ENCODE measurements at places on chromosomes 7 and 10.
A peak's percentile ranks its signal among the peaks of the same experiment; 100 is the strongest.

GRCh38 chr10:130973127-130973839 is 338.2 kb downstream of the TCERG1L start:
- DNase-seq, result no peak

GRCh38 chr10:129810-130209 is 5.4 kb upstream of the ZMYND11 start:
- DNase-seq, result no peak

- DNase-seq, result no peak
Measured at GRCh38 chr10:70928140-70928539, 39.8 kb upstream of the PCBD1 start.

DNA sequence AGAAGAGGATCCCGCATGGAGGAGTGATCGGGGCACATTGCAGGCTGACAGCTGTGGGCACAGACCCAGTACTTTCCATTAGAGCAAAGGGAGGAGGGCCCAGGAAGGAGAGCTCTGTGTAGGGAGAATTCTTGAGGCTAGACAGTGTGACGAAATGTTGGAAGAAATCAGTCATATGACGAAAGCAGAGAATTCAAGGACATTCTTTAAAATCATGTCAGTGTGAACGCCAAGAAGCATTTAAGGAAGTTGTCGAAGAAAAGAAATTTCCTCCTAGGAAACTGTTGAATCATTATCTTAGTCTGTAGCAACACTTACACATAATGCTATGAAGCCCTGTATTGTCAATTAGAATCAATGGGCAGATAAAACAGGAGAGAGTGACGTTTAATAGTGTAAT is 191.3 kb upstream of the ADARB2 start:
- no peak for DNase-seq

DNA sequence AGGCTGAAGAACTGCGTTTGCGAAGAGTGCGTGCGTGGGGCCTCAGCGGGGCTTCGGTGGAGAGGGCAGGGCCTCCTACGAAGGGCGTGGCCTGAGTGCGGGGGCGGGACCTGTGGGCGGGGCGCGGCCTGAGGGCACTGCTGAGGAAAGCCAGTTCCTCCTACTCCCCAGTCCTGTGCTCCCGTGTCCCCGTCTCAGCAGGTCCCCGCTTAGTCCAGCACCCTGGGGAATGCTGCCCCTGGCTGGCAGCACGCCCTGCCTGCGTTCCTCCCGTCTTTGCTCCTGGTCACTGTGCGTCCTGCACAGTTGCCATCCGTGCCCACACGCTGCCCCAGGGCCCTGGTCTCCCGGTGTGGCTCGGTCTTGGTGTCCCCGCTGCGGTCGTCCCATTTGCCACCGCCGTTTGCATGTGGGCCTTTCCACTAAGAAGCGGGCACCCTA is 177.1 kb downstream of the ZNF248 start:
- no peak for DNase-seq

DNA sequence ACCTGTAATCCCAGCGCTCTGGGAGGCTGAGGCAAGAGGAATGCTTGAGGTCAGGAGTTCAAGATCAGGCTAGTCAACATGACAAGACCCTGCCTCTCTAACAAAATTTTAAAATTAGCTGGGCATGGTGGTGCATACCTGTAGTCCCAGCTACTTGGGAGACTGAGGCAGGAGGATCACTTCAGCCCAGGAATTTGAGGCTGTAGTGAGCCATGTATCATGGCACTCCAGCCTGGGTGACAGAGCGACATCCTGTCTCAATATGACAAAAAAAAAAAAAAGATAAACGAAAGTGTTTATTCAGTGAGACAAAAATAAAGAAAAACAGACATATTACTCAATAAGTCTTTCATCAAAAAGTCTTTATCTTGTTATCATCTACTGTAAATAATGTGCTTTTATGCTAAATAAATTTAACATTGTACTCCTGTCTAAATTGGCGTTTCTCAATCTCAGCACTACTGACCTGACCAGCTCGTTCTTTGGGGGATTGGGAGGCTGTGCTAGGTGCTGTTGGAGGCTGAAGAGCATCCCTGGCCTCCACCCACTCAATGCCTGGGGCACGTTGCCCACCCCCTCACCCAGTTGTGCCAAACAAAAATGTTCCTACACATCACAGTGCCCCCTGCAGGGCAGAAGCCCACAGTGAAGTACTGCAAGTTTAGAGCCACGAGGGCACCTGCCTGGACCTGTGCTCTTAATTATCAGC is 57.7 kb downstream of the NCAPG2 start:
- DNase-seq, result no peak

DNA sequence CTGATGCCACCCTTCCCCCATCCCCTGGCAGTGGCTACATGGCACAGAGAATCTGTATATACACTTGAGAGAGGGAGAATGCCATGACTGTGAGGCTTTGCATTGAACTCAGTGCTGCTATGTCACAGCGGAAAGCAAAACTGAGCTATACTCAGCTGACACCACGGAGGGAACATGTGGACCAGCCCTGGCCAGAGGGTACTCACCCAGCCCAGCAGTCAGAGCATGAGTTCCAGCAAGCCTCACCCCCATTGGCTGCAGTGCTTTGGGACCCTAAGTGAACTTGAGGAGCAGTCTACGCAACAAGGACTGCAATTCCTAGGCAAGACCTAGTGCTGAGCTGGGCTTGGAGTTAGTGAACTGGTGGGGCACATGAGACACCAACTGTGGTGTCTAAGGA is 10.3 kb upstream of the AOC1 start:
- no peak for DNase-seq

GRCh38 chr10:30701451-30702173 is 72.1 kb upstream of the LYZL2 start:
- peak; percentile 75 for DNase-seq

- no peak for DNase-seq
Measured at GRCh38 chr7:40380111-40380510, 245.3 kb downstream of the SUGCT start.

- no peak for DNase-seq
Measured at GRCh38 chr7:93914581-93915066, 6.9 kb upstream of the GNG11 start.

GRCh38 chr7:36884910-36885309 is 160.6 kb upstream of the AOAH start:
- no peak for DNase-seq

- DNase-seq, result no peak
Measured at GRCh38 chr7:48528646-48529045, 357.4 kb downstream of the ABCA13 start.

All from T-cell (primary cell).